Hepatocyte (in vitro differentiated cells): ENCODE measurements at places on chromosomes 1 and 21.

DNA sequence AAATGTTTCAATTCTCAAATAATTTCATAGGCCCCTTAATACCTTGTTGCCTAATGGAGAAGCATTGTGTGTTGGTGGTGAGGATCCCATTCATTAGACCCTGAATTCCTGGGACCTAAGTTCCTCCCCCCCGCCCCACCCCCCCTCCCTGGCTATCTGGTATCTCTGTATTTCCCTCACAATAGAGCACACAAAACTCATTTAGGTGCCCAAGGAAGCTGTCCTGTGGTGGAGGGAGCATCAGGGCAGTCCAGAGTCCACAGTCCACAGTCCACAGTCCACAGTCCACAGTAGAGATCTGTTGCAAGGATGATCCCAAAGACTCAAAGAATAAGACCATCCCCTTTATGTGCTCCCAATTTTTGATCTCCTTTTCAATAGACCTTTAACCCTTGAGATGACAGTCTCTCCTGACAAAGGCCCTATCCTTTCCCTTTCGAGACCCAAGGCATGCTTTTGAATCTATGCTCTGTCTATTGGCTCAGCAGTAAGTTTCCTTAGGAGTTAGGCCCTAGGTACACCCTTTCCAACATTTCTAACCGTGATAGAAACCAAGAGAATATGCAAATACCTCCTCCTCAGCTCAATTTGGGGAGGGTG is 123.9 kb downstream of the ZBTB18 start:
- DNase-seq, result no peak

DNA sequence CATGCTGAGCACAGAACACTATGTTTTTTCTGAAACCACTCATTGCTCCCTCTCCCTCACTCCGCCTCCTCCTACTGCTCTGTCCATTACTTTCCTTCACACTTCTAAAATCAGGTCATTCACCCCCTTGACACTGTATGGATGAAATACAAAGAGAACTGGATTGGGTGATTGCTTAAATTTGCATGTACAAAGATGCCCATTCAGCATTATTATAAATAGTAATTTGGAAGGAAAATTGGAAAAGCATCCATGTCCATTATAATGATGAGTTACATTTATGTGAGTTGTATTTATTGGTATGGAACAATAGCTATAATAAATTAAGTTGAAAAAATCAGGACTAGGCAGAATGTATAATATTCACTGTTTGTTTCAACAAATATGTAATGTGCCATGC is 83.7 kb downstream of the PLD5 start:
- no peak for DNase-seq

- no peak for DNase-seq
Measured at GRCh38 chr1:183411091-183411490, 7.1 kb downstream of the NMNAT2 start.

DNA sequence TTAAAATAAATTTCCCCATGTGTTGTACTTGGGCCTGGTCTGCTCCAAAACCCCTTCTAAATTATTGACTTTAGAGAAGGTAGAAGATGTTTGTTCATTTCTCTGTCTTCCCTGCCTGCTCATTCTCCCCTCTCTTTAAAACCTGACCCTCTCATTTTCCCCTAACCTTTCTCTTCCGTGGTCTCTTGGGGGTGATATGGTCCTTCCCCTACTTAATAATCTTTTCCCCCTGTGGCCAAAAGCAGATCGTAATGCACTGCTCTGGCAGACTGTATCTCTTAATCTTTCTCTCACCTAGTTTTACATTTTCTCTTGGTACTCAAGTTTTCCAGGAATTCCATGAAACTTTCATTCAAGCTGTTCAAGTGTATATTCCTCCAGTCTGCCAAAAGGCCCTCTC is 301.7 kb downstream of the TTLL7 start:
- no peak for DNase-seq

DNA sequence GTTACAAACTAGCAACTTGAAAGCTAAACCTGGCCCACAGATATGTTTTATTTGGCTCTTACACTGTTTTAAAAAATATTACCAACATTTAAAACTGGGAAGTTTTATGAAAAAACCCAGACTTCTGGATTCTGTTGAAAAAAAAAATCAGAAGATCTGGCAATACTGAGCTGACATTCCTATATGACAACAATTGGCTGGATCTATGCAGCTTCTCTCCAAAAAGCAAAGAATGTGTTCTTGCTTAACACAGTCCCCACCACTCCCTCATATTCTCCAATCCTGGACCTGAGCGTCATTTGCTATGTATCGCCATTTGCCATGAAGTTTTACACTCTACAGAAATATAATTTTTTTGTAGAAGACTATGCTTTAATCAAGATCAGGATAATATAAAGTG is 859.6 kb downstream of the LTN1 start:
- DNase-seq, result no peak

GRCh38 chr1:225449261-225449660 is 21.4 kb upstream of the LBR start:
- no peak for DNase-seq

GRCh38 chr1:19661721-19662228 is 2.9 kb upstream of the HTR6 start:
- peak; percentile 70 for DNase-seq

GRCh38 chr1:41468122-41468762 is 16.2 kb downstream of the EDN2 start:
- peak; percentile 53 for DNase-seq

DNA sequence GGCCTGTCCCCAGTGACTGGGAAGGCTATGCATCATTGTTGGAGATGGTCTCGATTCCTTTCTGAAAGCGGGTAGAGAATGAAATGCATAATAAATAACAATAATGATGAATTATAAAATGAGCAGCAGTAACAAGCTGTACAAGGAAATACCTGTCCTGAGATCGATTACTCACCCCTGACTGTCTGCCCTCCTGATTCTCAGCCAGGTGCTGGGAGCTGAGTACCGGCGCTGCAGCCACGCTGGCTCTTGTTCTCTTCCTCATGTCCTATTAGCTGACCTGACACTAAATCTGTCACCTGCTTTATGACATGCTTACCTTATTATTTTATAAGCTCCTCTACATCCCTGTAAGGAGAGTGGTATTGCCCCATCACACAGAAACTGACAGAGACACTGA is 3.4 kb downstream of the AGPAT3 start:
- no peak for DNase-seq

DNA sequence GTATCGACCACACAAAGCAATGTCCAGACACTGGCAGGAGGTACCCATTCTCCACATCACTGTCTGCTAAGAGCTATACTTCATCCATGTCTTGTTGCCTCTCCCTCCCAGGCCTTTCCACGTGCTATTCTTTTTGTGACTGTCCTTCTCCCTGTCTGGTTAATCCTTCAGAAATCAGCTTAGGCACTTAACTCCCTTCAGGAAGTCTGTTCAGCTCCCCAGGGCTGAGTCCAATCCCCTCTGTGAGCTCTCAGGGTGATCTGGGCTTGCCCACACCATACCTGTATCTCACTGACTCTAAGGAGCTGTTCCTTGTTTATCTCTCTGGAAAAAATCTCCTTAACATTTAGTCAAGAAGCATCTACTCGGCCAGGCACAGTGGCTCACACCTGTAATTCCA is 69.4 kb downstream of the NID1 start:
- no peak for DNase-seq

DNA sequence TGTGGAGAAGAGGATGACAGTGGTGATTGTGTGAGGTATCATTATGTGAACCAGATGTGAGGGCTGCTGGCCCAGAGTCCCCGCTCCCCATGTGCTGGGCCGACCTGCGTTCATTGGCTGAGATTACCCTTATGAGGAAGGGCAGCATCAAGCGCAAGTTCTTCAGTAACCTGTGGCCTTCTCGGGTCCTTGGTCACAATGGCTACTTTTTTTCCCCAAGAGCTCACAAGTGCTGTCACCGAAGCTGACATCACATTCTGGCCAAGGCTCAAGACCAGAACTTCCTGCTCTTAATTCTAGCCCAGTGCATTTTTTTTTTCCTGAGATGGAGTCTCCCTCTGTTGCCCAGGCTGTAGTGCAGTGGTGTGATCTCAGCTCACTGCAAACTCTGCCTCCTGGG is 262.9 kb downstream of the RHOU start:
- DNase-seq, result no peak

DNA sequence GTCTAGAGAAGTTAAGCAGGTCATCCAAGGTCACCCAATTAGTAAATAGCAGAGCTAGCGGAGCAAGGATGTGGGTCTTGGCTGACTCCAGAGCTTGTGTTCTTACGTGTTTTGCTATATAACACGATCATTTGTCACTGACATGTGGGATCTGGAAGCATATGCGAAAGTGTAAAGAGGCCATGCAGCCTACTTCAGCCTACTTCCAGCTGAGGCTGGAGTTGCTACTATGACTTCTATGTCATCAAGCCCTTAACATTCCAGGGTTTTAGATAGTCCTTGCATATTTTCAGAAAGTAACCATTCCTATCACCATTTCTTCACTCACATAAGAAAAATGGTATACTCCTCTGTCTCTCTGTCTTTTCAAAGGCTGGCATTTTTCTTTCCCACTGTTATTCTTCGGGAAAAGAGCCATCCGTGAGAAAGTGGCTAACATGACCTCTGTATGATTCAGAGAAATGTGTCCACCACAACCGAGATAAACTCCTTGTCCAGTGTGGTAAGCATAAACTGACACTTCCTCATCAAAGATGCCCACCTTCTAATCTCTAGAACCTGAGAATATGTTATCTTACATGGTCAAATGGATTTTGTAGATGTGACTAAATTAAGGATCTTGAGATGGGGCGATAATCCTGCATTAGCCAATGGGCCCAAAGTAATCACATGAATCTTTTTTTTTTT is 24.0 kb upstream of the ABL2 start:
- DNase-seq, result no peak

DNA sequence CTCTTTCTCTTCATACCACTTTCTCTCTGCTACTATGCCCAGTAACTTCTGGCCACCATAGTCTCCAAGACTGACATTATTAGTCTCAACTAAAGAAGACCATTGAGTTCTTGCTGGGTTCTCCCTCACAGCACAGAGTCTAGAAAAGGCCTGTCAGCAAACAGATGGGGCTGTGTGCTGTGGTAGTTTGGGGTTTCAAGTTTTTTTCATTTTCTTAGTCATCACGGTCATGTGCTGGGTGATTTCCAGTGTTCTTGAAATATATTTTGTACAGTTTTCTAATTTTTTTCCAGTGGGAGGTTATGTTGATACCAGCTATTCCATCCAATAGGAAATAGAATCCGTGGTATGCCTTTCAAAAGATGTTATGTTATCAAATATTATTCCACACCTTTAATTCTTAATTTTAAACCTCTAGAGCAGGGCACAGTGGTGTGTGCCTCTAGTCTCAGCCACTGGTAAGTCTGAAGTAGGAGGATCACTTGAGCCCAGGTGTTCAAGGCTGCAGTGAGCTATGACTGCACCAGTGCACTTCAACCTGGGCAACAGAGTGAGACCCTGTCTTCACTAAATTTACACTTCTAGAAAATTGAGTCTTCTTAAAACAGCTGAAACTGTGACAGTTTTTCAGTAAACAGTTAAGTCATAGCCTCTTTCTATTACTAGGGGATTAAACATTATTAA is 8.3 kb downstream of the CFHR2 start:
- DNase-seq, result no peak

- no peak for DNase-seq
Measured at GRCh38 chr1:103783944-103784377, 34.3 kb downstream of the AMY1C start.

GRCh38 chr1:150311762-150312161 is 9.6 kb upstream of the PRPF3 start:
- DNase-seq, result no peak
